ENCODE measurements at places on chromosomes 11 and 22.

DNA sequence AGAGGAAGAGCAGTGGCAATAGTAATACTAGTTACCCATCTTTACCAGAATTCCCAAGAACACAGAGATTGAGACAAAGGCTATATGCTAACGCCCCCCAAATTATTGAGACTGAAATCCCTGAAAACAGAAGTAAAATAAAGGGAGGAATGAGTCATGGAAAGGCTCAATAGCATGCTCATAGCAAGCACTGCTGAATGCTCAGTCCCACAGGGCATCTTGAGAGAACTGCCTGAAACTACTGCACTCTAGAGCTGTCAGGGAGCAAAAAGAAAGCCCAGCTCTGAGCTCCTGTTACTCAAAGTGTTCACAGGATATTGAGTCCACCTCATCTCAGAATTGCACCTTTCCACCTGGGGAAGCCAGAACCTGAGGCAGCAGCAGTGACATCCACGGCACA is 44.1 kb upstream of the FIBIN start:
- no peak for DNase-seq

DNA sequence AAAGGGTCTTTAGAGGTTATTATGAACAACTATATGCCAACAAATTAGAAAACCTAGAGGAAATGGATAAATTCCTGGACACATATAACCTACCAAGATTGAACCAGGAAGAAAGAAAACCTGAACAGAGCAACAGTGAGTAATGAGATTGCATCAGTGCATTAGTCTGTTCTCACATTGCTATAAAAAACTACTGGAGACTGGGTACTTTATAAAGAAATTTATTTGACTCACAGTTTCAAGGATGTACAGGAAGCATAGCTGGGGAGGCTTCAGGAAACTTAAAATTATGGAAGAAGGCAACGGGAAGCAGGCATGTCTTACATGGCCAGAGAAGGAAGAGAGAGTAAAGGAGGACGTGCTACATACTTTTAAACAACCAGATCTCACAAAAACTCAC is 70.8 kb upstream of the GNAZ start:
- no peak for DNase-seq

DNA sequence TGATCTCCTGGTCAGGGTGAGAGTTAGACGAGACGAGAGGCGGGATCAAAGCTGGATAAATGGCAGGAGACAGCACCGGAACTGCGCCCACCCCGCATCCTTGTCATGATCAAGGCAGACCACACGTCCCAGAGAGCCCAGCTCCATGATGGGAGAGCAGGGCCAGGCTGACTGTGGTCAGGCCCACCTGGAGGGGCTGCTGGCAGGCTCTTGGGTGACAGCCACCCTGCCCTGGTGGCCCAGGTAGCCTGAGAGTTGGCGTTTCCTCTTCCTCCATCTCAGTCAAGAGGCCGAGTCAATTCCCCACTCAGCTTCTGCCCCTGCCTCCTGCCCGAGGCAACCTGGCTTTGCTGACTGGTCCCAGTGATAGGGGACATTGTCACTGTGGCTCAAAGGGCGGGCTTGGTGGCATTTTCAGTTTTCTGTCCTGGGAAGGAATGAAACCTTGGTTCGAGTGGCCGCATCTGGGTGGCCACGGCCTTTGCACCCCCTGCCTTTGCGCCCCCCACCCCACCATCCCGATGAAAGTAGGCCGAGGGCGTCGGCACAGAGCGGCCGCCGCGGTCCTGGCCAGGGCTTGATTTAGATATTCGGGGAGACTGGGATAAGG is 60.8 kb upstream of the PPARA start:
- no peak for DNase-seq

DNA sequence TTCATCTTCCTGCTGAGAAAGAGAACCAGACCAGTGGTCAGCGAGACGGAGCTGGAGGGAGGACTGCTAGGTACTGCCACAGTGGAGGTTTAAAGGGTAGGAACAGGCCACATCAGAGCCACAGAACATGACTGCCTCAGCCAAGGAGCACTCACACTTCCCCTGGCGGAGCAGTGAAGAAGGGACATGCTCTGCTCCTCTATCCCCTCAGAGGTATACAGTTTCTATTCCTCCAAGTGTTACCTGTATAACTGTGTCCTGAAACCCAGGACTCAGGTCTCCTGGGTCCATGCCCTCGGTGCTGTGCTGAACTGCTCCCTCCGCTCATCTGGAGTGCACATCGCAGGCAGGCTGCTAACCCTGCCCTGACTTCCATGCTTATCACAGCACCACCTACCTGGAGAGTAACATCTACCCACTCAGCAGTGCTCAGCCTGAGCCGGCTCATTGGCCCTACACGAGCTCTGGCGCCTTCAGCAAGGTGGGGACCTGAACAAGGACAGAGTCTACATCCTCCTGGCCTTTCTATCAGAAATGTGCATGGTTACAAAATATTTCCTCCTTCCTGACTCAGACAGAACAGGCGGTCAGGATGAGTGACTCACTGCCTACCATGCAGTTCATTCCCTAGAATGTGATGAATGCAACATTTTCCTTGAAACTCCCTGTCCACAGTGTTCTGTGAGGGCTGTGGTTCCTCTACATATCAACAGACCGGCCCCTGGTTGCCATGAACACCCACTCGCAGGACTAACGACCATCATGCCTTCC is 52.9 kb downstream of the C11orf58 start:
- DNase-seq: no peak

DNA sequence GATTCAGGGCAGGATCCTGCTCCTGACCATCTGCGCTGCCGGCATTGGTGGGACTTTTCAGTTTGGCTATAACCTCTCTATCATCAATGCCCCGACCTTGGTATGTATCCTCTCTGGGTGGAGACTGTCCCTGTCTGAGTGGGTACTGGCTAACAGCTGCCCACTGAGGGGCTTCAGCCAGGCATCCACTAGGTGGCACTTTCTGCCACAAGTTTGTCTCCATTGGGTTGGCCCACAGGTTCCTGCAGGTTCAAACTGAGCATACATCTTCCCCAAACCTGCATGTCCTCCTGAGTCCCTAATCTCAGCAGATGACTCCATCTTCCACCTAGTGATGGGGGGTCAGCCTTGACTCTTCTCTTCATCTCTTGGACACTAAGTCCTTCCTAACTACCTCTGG is 4.4 kb downstream of the SLC2A11 start:
- no peak for DNase-seq

- DNase-seq: no peak
These were observed 86.8 kb downstream of the PRMT3 start for GRCh38 chr11:20474176-20474881.

DNA sequence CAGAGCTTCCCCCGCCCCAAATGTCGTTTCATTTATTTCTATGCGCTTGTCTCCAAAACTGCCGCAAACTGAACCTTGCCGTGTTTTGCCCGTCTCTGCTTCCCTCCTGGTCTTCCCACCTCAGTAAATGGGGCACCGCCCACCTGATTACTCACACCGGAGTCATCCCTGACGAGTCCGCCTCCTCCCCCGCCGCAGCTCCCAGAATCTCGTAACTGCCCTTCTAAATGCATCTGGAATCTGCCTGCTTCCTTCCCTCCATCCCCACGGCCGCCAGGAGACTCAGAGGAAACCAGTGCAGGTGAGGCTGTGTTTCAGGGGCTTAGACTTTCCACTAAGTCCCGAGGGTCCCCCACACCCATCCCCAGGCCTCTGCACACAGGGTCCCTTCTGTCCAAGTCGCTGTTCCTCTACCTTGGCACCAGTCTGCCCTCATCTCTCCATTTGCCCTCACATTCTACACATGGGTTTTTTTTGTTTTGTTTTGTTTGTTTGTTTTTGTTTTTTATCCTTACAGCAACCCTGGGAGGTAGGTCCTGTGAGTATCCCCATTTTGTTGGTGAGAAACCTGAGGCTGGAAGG is 62.6 kb upstream of the PHF21B start:
- DNase-seq: no peak

GRCh38 chr11:57340039-57340615 is 2.0 kb downstream of the P2RX3 start:
- DNase-seq: no peak

DNA sequence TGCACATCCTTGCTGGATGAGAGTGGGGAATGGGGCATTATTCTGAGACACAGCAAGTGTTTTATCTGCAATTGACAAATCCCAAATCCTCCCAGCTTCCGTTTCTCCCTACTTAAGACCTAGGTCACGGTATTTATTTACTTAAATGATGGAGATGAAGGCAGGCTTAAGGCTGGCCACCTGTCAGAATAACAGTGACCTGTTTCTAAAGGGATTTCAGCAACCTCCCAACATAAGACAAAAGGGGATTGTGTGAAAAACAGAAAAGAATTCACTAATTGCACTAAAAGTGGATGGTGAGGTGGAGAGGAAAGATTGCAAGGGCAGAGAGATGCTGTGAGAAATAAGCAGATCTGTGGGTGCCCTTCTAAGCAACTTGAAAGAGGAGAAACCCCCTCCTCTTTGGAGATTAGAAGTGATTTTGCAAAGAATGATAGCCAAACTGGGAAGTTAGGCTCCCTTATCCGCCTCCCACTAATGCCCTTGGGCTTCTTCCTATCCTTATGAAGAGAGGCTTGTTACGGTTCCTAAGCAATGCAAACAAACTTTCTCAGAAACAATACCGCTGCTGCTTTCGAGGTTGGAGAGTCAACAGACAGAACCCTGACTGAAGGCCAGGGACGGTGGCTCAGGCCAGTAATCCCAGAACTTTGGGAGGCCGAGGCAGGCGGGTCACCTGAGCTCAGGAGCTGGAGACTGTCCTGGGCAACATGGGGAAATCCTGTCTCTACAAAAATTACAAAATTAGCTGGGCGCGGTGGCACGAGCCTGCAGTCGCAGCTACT is 84.3 kb downstream of the ARL14EP start:
- no peak for DNase-seq

- no peak for DNase-seq
These were observed 243.9 kb upstream of the SYN3 start for GRCh38 chr22:33302049-33302545.

GRCh38 chr11:64447831-64448598 is 89.1 kb downstream of the RPS6KA4 start:
- DNase-seq: no peak

GRCh38 chr11:80650966-80651365 is 1210.1 kb upstream of the TENM4 start:
- DNase-seq: no peak

GRCh38 chr22:20015971-20016733 is 471 bp downstream of the ARVCF start:
- no peak for DNase-seq

GRCh38 chr11:48025984-48026340 is 45.6 kb downstream of the PTPRJ start:
- DNase-seq: no peak

DNA sequence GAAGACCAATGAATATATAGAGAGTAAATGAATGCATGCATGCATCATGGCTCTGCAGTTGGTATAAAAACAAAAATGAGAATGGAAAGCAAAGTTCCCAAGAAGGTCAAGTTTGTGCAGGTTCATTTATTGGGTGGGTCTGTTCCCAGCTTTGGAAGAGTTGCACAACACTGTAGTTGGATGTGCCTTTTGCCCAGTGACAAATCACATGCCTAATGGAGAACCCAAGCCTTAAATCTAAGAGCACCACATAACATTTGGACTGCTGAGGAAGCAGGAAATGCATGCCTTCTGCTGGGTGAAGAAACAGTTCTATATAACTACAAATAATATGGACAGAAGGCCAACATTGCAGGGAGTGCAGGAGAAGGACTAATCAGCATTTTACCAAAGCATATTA is 30.6 kb downstream of the PRCP start:
- DNase-seq: no peak

DNA sequence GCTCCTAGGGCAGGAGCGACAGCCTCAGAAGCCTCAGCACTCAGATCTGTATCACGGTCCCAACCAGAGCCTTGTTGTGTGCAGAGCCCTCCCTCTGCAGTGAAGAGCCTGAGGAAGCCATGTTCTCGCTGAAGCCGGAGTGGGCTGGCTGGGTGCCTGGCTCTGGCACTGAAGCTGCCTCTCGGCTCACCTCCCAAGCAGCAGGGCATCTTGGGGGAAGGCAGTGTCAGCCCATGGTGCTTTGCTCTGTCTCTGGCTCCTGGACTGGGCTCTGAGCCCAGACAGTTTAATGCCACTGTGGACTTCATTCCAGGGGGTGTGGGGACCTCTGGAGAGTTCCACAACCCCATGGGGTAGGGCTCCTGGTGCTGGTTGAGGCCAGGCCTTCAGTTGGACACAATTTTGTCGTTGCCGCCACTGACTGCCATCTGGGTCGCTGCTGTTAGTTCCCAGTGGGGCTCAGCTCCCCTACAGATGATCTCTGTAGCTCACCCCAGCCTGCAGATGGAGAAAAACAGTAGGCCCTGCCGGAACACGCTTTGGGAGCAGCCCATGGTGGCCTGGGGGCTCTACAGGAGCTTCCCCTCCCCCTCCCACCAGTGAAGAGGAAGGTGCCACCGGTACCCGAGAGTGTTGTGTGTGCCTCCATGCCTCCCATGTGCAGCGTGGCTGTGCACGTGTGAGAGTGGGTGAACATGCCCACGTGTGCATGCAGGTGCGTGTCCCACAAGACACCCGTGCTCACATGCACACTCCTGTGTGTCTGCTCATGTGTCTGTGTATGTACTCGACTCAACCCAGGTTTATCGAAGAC is 86.5 kb upstream of the B3GAT1 start:
- no peak for DNase-seq

DNA sequence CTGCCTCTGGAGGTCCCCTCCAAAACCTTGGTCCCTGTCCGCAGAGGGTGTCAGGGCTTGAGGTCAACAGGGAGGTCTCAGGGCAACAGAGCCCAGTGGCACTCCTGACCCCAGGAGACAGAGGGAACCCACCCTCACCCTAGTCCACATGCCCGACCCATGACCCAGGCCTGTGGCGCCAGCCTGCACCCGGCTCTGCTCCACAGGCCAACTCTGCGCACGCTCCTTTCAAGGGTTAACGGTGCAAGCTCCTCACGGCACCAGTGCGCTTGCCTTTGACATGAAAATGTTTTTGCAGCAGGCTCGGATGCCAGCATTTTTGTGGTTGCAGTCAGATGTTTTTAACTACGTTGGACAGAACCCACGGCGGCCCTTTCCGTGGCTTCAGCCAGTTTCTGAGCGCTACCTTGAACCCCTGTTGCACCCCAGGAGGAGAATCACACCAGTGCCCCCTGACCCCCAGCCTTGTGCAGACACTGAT is 68.6 kb downstream of the CDKN1C start:
- DNase-seq: no peak

- DNase-seq: no peak
These were observed 7.2 kb downstream of the CLMP start for GRCh38 chr11:123187665-123188507.

DNA sequence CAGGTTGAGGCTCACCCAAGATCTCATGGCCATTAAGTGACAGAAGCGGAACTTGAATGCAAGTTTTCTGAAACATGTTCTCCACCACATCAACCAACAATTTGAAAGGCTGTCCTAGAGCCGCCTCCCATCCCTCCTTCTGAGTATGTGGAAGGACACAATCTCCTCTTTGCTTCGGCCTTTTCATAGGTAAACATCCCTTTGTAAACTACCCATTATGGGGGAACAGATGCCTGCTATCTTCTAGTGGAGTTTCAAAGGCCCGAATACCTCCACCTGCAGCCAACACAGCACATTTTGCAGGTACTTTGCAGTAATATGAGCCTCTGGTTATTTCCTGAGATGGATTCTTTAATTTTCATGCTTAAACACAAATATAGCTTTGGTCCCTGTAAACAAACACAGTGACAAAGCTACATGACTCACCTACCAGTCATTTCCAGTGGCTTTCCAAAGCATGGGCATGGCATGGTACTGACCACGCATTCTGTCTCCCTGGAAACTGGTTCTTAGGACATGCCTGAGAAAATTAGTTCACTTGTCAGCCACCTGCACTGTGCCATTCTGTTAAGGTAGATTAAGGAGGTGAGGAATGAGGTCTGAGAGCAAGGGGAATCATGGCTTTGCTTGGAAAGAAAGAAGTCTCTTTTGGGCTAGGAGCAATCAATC is 60.2 kb downstream of the EHF start:
- no peak for DNase-seq

GRCh38 chr22:46815896-46816731 is 53.7 kb downstream of the TBC1D22A start:
- no peak for DNase-seq

Measured in activated T-helper 1 cell treated with anti-CD3 and anti-CD28 coated beads, Interleukin-2, amount 50 U/mL, for 16 hours (primary cell).